ENCODE measurements at places on chromosomes 2 and 18.

DNA sequence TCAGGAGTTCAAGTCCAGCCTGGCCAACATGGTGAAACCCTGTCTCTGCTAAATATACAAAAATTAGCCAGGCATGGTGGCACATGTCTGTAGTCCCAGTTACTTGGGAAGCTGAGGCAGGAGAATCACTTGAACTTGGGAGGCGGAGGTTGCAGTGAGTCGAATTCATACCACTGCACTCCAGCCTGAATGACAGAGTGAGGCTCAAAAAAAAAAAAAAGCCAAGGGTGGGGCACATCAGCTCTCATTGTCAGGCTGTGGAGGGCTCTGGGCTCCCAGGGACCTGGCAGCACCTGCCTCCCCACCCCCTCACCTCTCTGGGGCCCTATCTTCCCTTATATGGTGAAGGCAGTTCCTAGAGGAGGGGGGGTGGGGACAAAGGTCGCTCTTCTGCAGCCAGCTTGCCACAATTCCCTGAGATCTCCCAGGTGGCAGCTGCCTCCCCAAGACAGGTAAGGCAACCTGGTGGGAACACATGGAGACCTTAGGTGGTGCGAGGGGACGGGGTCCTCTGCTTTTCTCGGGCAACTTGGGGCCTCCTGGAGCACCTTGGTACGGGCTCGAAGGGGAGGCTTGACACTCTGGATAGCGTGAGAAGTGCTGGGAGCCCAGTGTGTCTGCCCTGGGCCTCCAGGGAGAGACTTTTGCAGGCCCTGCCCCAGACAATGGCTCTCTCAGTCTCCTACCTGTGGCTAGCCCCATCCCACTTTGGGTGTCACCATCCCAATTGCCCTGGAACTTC, at the start of gene VIL1:
Gene VIL1, plus strand, starts transcription at position 407 of the 742 bp plus-strand sequence. CDS start 4,656 bp downstream, outside the sequence.
- DNase-seq = no peak

DNA sequence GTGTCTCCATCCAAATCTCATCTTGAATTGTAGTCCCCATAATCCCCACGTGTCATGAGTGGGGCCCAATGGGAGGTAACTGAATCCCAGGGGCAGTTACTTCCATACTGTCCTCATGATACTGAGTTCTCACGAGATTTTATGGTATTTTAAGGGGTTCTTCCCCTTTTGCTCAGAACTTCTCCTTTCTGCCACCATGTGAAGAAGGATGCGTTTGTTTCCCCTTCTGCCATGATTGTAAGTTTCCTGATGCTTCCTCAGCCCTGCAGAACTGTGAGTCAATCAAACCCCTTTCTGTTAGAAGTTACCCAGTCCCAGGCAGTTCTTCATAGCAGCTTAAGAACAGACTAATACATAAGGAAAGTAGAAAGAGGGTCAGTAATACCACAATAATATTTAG, 480.4 kb downstream of the KCNJ3 start:
- no peak for DNase-seq

DNA sequence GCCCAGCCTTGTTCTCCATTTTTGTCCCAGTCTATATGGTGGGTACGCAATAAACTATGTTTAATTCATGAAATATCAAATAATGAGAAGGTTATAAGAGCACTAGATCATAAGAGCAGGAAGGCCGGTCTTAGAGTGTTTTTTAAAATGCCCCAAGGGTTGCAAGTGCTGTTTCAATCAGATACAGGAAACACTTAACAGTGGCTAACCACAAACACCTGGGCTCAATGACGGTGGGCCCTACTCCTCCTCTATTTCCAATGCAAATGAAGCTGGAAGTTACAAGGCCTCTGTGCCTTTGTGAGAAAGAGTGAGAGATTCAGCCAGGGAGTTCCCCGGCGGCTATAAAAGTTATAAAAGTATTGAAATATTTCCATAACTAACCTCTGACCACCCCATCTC, 18.9 kb upstream of the WDR33 start:
- DNase-seq = no peak

- no peak for DNase-seq
Observed at GRCh38 chr18:13823707-13824395, at the start of gene MC5R. MC5R (plus strand) TSS chr18:13824149; CDS start chr18:13825766, 1,617 bp downstream.

DNA sequence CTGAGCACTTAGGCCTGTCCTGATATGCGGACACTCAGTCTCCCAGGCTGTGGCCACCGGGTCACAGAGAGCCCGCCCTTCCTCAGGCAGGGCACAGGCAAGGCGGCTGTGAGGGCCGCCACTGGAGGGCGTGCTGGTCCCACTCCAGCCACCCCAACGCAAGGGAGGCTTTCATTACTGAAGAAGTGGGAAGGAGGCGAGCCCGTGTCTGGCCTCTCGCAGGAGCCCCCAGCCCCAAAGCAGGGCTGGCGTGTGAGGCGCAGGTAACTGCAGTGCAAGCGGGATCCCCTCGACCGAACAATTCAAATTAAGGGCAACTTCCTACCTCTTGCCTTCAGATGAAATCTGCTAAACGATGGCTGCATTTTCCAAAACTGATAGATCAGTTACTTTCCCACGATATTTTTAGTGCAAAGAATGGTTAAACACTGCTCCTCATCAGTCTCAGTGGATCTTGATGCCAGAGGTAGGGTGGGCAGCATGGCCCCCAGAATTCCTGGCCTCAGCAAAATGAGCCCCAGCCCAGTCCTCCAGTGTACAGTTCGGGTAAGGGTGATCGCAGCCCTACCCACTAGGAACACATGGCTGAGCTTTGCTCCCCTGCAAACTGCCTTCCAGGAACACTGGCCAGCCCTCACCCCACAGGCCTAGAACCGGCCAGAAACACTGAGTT, 97.2 kb downstream of the SEPTIN10 start:
- no peak for DNase-seq

GRCh38 chr18:11027862-11028261, 121.5 kb downstream of the PIEZO2 start:
- no peak for DNase-seq

DNA sequence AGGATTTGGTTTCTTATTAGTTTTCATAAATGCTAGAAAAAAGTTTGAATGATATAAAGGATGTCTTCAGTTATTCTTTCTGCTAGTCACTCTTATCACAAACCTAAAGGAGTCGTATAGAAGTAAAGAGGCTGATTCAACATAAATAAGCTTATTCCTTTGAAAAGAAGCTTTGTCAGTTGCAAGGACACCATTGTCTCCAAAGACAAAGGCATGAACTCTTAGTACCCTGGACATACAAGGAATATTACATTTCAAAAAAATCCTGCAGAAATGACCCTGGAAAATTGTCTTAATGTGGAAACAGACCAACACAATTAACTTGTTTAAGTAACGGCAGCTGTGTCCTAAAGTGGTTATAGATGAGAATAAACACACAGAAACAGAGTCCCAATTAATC, 528.0 kb downstream of the CPS1 start:
- no peak for DNase-seq

DNA sequence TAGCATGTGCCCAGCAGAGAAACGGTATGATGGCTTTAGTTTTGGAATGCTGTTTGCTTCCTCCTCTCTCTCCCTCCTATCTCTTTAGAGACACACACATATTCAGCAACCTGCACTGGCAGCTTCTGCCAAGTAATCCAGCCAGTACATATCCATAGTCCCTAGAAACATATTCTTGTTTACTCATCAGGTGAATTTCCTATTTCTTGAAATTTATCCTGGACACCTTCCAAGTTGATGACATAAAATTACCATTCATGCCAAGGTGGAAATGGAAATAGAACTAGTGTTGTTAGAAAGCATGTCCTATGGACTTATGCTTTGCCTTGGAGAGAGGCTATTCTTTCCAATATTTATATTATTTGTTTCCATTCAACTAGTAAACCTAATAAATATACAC, 50.9 kb upstream of the RGPD4 start:
- DNase-seq = no peak

- no peak for DNase-seq
Observed at GRCh38 chr2:36561237-36561944, 36.6 kb downstream of the FEZ2 start.

DNA sequence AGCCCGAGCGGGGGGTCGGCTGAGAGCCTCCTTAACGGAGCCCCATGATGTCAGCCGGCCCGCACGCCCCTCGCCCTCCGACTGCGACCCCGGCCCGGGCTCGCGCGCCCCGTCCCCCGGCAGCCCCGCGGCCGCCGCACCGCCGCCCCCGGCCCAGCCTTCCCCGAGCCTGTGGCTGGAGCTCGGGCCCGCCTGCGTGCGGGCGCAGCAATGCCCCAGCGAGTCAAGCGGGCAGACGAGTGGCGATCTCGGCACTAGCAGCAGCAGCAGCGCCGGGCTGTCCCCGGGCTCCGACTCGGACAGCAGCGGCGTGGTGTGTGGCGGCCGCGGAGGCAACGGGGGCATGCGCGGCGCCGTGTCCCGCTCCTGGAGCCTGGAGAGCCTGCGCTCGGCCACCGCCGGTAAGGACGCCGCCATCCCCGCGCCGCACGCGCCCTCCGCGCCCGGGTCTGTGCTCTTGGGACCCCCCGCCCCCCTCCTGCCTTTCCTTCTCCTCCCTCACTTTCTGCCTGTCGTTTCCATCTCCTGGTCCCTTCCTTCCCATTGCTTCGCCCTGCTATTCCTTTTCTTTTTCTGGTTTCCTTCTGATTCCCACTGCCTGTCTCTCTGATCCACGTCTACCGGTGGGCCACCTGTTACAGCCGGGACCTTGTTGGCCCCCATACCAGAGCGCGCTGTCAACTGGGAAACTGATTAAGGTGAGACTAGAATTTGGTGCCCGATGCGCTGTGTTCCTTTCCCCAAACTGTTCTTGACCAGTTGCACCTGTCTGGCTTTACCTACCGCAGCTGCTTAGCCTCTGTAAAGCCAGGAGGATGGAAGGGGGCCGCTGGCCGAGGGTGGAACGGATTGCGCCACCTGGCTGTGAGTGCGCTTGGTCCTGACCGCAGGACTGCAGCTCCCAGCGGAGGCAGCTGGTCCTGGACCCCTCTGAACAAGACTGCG, 127.4 kb downstream of the ARHGEF4 start:
- DNase-seq = no peak

DNA sequence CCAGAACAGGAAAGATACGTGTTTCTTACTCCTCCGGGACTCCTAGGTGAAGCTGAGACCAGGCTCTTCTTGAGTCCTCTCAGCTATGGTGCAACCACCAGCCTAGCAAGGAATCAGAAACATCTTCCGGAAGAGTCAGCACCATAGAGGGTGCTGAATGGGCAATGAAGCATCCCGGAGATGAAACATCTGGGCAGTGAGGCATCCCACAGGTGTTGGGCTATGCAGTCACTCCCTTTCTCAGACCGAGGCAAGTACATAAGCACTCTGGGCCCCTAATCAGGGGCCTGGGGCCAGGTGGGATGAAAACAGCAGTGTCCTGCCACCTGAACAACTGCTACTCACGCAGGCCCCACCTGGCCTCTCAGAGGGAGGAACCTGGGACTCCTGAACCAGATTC, 1.4 kb upstream of the CAPN10 start:
- no peak for DNase-seq

- DNase-seq = no peak
Observed at GRCh38 chr2:226168496-226169160, 631.0 kb downstream of the IRS1 start.

DNA sequence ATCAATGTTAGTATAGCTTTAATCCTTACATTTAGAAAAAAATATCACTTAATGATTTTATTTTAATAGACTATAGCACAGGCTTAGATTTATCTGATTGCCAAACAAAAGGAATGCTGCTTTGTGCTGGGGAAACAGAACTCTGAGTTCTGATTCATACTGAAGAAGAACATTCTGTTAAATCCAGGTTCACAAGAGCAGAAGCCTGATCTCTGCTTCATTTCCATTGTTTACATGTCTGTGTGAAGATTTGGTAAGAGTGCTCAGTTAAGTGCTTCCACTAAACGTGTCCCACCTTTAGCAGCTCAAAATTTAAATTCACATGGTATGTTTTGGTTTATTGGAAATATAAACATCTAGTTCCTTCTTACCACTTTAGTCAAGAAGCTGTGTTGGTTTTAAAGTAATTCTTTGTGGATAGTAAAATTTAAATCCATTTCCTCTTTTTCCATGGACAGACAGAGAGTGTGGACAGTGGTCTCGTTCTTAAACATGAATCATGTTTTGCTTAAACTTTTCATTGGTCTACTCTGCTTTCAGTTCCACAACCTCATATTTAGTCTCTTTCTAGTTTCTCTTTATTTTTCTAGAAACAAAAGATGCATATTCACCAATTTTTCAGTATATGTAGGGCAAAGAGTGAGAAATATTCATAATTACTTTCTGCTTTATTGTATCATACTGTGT, 59.1 kb downstream of the NYAP2 start:
- DNase-seq = no peak

GRCh38 chr2:140916410-140916809, 1214.4 kb downstream of the LRP1B start:
- DNase-seq = no peak

GRCh38 chr2:225296951-225297350, 102.6 kb upstream of the NYAP2 start:
- no peak for DNase-seq

DNA sequence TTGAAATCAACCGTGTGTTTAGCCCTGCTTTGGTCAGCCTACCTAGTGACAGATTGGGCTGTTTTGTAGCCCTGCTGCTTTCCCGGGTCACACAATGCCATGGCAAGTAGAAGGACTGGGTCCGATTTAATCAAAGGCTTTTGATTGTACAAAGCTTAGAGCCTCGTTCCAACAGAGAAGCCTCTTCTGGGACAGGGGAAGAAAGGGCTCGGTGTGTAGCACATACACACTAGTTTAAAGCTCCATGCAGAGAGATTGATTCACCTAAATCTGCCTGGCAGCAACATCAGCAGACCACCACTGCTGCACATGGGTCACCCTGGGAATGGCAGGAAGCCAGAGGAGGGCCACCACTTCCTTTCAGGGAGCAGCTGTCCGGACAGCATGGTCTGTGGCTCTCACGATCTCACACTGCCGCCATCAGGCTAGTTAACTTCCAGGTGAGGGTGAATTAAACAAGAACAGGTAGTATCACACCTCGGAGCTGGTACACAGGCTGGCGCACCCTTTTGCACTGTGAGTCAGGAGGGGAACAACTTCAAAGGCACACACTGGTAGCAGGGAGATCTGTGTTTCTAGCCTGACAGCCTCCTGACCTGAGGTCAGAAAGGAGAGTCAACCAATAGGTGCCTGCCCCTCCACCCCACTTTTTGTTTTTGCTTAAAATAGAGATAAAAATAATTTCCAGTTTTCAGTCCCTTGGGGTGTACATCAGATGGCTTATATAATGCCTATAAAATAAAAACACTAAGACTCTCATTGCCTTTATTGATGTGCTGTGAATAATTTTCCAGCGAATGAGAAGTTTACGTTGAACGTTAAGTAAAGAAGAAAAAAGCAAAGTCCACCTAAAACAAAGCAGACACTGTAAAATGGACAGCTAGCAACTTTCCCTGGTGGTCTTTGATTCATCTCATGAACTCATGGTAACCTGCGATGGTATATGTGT, 108.5 kb downstream of the CDCA7 start:
- DNase-seq = no peak

DNA sequence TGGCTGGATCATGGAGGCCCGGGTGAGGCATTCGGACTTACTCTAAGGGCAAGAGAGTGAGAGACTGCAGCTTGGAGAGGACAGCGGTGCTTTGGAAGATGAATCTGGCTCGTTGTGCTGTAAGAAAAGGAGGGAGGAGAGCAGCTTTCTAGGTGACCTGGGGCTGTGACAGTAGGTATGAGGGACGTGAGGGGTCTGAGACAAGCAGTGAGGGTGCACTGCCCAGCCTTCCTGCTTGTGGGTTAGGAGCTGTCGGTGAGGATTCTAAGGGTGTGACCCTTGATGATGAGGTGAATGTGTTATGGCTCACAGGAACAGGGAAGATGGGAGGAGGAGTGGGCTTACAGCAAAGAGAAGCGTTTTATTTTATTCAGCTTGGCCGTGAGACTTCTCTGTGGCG, 27.1 kb upstream of the RHOB start:
- DNase-seq = peak; percentile 48
